ENCODE measurements at places on chromosomes 2 and 18. TPM values are rescaled to one million over a fixed set of nuclear protein-coding genes. Genes with fewer than 3 reads are reported as not detected.

GRCh38 chr2:20313659-20314058 is 37.0 kb downstream of the PUM2 start:
- DNase-seq = no peak

DNA sequence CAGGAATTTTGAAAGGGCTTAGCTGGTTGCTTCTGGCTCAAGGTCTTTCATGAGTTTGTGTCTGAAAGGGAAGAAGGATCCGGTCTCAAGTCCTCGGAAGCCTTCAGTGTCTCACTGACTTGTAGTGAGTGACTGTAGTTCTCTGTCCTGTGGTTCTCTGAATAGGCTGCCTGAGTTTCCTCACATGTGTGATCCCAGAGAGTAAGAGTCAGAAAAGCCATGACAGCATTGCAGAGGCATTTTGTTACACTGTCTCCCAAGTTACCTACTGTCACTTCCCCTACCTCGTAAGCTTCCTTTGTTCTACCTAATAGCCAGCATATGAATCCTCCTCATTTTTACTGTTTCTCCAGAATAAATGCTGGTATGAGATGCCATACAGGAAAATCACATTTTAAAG is 709.1 kb upstream of the CHAC2 start:
- DNase-seq = peak; percentile 19

DNA sequence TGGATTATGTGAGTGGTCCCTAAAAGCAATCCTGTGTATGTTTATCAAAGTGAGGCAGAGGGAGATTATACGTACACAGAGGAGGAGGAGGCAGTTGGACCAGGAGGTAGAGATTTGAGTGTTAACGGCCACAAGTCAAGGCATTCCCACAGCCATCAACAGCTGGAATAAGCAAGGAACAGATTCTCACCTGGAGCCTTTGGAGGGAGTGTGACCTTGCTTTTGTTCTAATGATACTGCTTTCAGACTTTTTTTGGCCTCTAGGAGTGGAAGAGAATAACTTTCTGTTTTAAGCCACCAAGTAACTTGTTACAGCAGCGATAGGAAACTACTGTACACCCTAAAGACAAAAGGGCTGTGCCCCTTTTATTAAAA is 18.1 kb downstream of the LCLAT1 start:
- DNase-seq = no peak

GRCh38 chr2:112829961-112830681 is 6.5 kb downstream of the IL1B start:
- DNase-seq = no peak

TMEM163 gene
- 1.1 TPM for total RNA-seq

MCM6 gene
- total RNA-seq = 16.1 TPM

NAT8 gene
- total RNA-seq = 3.8 TPM

CD8B2 gene
- not detected for total RNA-seq

GRCh38 chr2:239372835-239373234 is 28.0 kb downstream of the HDAC4 start:
- DNase-seq = no peak

DNA sequence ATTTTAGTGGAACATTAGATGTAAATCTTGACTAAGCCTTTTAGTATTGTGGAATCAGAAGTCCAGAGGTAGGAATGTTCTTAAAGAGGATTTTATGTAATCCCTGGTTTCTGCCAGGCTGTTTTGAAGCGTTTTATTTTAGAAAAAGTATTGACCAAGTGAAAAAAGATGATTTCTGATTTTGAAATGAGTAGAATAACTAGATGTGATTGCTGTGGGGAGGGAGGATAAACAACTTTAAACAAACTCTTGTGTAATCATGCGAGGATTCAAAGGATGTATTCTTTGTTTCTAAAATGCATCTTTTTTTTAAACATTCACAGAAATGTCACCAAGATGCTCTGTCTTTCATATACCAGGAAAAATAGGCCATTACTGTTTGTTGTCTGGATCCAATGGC is 53.9 kb downstream of the PHLPP1 start:
- no peak for DNase-seq

- no peak for DNase-seq
Measured at GRCh38 chr2:221005338-221005737, 566.8 kb downstream of the EPHA4 start.

DNA sequence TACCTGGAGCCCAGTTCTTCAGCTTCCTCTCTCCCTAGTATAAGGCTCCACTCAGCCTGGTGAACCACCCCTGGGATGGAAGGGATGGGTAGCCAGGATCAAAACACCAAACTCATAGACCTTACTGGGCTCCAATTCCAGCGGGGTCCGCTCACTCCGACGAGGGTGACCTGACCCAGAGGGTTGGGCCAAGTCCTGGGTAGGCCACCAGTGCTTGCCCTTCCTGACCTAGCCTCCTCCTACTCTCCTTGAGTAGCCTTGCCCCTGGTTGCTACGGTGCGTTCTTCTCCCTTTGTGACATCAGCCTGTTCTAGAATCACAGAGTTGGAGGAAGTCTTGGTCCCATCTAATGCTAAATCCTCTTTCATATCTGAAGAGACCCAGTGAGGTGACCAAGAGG is 537 bp upstream of the STAT4 start:
- no peak for DNase-seq

GRCh38 chr18:28281400-28281799 is 104.5 kb upstream of the CDH2 start:
- no peak for DNase-seq

GRCh38 chr2:134782107-134782506 is 56.3 kb upstream of the ACMSD start:
- DNase-seq = no peak

GRCh38 chr18:43303376-43303775 is 26.1 kb upstream of the SYT4 start:
- no peak for DNase-seq

- no peak for DNase-seq
Measured at GRCh38 chr18:58858591-58859468, 5.8 kb upstream of the ZNF532 start.

FAM124B gene
- total RNA-seq = 0.17 TPM

DNA sequence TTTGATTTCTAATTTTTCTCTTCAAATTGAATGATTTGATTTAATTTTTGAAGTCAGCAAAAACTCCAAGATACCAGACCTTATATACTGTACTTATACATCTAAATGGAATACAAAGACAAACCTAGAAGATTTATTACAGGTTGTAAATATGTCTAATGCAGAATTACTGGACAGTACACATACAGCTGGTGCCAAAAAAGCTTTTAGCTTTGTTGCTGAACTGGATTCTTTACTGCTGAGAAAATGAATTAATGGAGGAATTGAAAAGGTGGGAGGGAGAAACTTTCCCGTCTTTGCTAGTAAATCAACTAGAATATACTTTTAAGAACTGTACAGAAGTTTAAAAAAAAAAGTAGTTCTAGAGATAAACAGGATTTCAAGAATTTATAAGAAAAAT is 17.5 kb downstream of the C1D start:
- peak; percentile 49 for DNase-seq

IL36B gene
- total RNA-seq = not detected

- no peak for DNase-seq
Measured at GRCh38 chr2:58019229-58019628, 27.4 kb upstream of the VRK2 start.

HOXD3 gene
- total RNA-seq = 0.20 TPM

SPATA3 gene
- total RNA-seq = not detected

APLF gene
- 5.0 TPM for total RNA-seq

FAM110C gene
- 10.2 TPM for total RNA-seq

DNA sequence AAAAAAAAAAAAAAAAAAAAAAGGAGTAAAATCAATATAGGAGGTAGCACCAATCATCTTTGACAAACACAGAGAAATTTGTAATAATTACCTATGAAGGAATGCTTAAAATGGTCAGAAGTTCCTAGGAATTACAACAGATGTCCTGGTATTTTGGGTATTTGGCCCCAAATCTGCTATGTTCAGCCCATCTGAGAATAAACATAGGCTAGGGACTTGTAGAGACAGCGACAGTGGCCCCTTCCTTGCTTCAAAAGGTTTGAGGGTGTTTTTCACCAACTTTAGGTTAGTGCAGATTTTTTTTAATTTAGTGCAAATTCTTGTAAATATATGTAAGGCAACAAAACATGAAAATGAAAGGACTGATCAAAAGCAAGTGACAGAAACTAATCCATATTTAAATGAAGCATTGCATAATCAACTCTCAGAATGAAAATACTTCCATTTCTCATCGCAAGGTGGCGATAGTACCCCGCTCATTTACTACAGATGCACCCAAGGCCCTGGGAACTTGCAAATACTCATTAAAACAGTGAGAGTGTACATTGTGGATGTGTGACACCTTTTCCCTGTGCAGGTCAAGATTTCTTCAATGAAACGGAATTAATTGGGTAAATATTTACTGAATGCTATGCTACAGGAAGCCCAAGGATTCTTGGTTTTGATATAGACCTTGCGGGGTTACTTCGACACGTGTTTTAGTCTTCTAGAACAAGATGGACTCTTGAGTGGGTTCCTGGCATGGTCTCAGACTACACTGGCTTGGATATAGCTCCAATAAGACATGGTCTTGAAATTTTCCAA is 44.6 kb downstream of the FAM124B start:
- DNase-seq = peak; percentile 77

SERPINB12 gene
- not detected for total RNA-seq

DNA sequence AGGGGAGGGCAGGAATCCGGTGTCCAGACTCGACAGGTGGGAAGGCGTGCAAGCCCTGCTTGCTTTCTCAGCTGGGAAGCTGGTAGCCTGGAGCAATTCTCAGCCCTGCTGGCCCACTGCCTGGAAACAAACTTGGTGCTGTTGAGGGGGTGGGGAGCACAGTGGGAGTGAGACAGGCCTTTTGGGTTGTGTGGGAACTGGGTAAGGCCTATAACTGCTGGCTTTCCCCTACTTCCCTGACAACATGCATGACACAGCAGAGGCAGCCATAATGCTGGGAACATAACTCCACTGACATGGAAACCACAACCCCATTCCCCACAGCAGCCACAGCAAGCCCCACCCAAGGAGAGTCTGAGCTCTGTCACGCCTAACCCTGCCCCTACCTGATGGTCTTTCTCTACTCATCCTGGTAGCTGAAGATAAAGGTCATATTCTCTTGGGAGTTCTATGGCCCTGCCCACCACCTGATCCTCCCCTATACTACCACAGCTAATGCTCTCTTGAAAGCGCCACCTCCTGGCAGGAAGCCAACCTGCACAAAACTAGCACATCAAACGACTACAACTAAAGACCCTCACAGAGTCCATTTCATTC is 122.9 kb upstream of the ACVR1C start:
- DNase-seq = no peak

DNA sequence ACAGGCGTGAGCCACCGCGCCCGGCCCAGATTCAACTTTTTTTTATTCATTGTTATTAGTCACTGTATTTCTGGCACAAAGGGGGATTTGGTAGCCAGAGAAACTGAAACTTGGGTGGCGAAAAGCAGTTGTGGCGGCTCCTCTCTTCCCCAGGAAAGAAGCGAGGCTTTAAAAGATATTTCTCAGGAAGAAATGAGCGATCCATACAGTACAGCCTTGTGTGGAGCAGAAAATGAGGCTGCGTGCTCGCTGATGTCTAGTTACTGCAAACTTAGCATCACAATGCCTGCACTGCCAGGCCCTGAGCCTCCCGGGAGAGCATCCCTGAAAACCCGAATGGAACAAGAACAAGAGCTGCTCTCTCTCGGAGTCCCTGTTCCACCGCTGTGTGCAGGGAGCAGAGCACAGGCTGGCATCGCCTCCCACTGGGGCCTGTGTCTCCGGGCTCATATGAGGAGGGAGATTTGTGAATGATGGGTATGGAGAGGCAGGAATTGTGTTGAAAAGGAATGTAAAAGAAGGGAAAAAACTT is 234.0 kb downstream of the ZNF516 start:
- DNase-seq = no peak

DNA sequence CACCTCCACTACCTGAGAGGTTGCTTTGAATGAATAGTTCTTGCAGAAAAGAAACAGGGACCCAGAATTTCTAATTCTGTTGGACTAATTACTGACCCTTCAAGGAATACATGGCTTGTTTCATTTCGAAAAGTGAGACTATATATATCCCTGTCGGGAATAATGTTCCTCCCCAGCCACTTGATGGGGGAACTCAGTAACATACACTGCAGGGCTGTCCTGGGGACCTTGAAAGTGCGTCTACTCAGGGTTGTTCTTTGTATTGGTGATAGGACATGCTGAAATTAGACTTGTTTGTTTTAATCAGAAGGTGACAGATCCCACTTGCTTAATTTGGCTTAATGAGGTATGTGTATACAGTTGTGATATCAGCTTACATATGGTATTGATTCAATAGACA is 25.5 kb downstream of the MGAT5 start:
- no peak for DNase-seq

GRCh38 chr2:96374211-96374951 is 38.8 kb downstream of the NCAPH start:
- peak; percentile 42 for DNase-seq

DNA sequence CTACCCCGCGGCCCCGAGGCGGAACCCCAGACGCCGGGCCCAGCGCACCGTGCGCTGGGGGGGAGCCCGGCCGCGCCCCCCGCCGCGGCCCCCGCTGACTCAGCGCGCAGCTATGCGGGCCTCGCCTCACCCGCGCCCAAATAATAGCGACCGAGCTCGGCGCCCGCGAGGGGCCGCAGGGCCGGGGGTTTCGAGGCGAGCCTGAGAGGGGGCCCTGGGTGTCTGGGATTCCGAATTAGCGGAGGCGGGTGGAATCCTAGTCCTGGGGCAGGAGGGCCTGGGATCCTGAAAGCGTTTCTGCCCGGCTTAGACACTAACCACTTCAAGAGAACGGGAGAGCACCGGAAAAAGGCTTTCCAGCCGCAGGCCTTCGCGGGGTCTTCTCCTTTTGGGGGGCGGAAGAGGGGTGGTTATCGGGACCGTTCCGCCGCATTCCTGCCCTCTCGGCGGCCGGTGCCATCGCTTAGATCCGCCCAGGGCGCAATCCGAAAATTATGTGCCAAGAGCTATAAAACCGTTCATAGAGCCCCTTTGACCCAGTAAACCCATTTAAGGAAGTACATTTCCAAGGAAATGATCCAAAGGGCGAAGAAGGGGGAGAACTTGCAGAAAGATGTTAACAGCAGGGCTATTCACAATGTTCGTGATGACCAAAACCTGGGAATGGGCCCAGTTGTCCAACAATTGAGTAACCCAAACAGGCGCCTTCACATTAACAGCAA is 681 bp upstream of the ROCK2 start:
- DNase-seq = peak; percentile 85

GRCh38 chr2:98457045-98457696 is 12.5 kb downstream of the INPP4A start:
- DNase-seq = no peak

- DNase-seq = no peak
Measured at GRCh38 chr2:153461453-153461852, 17.1 kb downstream of the RPRM start.

DNA sequence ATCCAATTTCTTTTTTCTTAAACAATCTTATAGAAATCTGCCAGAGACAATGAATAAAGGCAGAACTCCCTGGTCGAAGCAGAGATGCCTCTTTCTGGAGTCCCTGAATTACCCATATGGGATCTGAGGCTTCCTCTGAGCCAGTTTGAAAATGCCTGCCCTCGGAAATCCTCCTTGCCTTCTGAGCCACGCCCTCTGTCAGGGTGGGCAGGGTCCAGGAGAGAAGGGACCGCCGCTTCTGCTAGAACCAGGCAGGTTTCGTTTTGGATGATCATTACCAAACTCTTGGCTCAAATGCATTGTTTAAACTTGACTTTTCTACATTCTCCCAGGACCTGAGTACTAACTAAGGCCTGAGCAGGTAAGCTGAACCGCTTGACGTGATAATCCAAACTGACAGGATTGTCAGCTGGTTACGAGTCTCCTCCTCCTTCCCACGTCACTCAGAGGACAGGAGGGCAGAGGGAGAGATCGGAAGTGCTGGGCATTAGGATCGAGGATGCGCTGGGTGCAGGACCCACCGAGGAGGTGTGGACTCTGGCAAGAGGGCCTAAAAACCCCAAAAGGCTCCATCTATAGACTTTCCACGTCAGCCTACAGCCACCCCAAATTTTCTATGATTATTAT is 128.4 kb downstream of the KLHL29 start:
- DNase-seq = no peak

ACTG2 gene
- 20.3 TPM for total RNA-seq

Data from hepatocyte (in vitro differentiated cells).